Suppressor macrophage (primary cell): ENCODE measurements at places on chromosomes 6 and 20.
A peak's percentile ranks its signal among the peaks of the same experiment; 100 is the strongest.

DNA sequence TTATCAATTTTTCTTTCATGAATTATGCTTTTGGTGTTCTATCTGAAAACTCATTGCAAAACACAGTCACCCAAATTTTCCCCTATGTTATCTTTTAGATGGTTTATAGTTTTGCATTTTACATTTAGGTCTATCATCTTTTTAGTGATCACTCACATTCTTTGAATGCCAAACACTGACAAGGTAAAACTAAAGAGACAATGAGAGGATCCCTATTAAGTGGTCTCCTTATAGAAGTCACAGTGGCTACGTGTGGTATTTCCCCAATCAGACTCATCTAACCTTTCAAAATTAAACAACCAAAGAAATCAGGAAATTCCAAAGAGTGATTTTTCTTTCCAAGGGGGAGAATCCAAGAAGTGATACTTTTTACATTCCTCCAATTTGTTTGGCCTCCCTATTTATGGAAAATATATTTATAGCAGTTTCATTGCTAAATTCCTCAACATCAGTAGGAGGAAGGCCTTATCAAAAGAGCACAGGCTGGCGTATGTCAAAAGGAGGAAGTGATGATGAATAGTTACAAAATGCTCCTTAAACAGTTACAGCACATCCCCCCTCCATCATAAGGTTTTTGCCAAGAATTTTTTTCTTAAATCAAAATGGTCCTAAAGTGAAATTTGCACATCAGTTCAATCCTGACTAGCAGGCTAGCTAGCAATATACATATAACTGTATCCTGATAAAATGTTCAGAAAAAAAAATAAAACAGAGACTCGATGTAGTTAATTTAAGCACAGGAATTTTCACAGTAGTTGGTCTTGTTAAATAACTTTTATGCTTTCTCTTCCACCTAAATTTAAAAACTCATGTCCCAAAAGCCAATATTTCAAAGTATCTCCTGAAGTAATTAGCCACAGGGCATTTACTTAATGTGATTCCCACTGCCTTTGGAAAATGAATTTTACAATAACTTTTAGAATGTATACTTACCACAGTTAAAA, 76.2 kb upstream of the IPCEF1 start:
- DNase-seq, result peak; percentile 83

DNA sequence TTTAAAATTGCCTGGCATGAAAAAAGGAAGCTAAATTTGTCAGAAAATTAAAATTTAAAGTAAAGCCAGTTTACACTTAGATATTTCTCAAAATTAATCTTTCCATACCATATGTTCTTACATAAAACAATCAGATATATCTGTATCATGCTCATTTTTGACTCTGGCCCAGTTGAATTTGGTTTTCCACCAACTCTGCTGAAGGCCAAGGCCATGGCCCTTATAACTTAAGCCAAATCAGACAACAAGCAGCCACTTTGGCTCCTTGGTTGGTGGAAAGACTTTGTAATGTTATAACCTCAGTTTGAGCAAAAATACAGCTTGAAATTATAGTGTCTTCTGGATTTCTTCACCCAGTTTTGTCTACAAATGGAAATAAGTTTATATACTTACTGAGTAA, 97.3 kb downstream of the CENPW start:
- no peak for DNase-seq

- no peak for DNase-seq
Measured at GRCh38 chr6:123503619-123504018, 133.1 kb downstream of the TRDN start.

- DNase-seq, result no peak
Measured at GRCh38 chr6:169980826-169981450, 229.5 kb downstream of the ERMARD start.

GRCh38 chr6:77688649-77689048, 35.8 kb downstream of the MEI4 start:
- no peak for DNase-seq

DNA sequence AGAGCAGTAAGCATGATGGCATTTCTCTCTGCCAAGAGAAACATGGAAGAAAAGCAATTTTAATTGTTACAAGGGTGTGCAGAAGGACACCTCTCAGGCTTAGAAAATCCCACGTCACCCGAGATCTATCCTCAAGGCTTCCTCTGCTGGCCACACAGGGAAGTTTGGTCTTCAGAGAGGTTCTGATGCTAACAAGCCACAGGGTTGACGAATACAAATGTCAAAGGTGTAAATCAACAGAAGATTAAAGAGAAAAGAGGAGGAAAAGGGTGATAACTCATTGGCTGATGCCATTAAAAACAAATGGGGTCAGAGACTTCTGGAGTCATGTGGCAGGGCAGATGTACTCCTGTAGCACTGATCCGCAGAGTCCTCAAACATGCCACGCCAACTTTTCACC, 33.6 kb upstream of the SPDEF start:
- DNase-seq, result no peak

DNA sequence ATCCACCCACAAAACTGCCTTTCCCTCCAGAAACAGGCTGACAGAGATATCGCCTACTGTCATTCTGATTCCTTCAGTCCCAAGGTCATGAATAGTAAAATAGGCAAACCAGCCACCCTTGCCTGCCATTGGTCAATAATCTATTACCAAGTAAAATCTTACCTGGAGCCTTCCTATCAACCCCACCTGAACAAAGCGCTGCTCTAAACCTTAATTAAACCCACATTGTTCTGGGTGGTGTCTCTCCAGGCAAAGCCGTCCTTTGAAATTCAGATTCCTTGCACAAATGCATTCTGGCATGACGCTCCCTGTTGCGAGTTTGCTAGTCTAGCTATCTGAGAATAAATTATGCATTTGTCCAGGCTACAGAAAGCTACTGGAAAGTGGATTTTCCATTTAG, 291.6 kb upstream of the ECI2 start:
- no peak for DNase-seq

- DNase-seq, result peak; percentile 28
Measured at GRCh38 chr6:31901415-31901952, 402 bp downstream of the ZBTB12 start.

DNA sequence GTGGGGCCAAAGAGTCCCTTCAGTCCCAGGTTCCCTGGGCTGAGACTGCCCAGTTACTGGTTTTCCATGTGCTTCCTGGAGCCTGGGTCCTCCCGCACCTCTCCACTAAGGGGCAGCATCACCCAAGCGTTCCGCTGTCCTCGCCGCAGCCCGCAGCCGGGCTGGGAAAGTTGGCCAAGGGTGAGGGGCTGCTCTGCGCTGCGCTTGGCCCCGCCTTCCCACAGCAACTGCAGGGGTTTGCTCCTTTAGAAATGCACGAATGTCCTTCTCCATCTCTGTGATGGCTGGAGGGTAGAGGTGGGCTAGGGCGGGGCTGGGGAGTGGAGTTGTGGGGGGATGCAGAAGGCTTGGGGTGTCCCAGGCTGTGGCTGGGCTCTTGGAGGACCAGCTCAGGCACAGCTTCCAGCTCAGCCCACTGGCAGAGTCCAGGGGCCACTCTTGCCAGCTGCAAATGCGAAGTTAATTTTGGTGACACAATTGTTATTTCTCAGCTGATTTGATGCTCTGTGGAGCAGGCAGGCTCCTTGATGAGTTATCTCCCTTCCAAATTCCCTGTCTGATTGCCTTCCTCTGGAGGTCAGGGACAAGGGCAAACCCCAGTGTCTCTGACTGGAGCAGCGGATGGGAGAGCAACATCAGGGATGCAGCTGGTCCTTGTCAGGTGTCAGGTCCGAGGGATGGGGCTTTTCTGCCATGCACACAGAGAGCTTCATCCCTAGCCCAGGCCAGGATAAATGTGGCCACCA, 63.2 kb downstream of the NOL4L start:
- peak; percentile 85 for DNase-seq

- no peak for DNase-seq
Measured at GRCh38 chr6:18102783-18103509, 19.5 kb downstream of the NHLRC1 start.

DNA sequence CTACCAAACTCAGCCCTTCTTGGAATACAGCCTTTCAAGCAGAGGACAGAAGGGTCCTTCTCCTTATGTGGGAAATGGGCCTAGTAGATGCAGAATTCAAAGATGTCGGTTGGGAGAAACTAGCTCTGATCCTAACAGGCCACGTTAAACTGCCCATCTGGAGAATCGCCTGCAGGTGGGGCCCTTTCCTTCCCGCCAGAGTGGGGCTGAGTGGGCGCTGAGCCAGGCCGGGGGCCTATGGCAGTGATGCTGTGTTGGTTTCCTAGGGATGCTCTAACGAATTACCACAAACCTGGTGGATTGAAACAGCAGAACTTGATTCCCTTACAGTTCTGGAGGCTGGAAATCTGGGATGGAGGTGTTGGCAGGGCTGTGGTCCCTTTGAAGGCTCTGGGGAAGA, 9.1 kb downstream of the MAPK13 start:
- no peak for DNase-seq

DNA sequence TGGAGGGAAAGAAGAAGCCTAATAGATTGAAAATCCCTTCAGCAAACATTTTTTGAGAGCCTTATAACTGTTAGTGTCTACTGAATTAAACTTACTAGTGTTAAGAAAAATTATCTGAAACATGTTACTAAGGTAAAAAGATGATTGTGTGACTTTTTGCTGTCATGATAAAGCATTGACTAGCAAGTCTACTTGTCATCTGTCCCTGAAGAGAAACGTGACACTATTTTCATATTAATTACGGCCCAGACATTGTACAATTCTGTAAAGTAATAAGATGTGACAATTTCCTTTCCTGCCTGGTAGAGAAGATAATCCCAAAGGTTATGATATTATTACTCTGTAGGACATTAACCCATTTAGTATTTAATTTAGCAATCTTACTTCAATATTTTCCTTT, 8.8 kb upstream of the EDEM2 start:
- DNase-seq, result no peak

DNA sequence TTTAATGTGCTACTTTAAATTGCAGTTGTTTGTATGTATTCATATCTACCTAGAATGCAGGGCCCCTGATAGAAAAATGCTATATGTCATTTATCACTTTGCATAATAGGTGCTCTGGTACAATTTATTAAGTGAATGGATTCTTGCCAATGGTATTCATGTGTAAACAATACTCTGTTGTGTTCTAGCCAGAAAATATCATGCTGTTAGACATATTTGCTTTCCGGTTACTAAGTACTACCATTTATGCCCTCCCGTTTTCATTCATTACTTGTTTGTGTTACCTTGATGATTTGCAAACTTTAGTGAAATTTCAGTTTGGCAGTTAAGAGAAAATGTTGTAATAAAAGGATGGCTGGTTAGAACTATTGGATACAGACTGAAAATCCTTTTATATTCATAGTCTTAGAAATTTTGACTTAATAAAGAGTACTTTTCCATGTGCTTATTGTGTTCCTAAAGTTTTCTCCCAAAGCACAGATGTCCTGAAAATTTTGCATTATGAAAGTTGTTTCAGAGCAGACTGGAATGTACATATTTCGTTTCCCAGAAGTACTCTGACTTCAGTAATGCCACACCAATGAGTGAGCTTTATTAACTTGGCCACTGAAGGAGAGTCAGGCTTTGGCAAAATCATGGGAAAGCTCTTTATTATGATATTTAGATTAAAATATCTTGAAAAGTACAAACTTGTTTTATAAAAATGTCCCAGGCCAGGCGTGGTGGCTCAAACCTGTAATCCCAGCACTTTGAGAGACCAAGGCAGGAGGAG, 31.5 kb downstream of the RPF2 start:
- no peak for DNase-seq

- no peak for DNase-seq
Measured at GRCh38 chr20:37511610-37512275, 9.3 kb upstream of the NNAT start.

- no peak for DNase-seq
Measured at GRCh38 chr6:160000280-160000704, 31.4 kb downstream of the IGF2R start.

GRCh38 chr6:122887941-122888340, 98.9 kb downstream of the SMPDL3A start:
- DNase-seq, result no peak

DNA sequence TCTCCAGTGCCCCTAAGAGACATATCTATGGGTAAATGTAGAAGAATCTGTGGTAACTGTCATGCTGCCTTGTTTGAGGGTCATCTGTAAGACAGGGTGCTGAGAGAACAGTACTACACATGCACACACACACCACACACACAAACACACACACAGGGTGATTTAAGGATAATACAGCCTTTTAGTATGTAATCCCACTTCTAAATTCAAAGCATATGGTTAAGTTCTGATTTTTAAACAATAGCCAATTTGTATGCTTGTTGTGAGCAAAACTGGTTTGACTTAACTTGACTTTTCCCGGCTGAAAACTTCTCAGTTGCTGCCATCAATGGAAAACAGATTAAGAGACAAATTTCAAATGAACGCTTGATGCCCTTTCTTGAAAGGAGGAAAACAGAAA, 241.8 kb downstream of the ADGRG6 start:
- no peak for DNase-seq

DNA sequence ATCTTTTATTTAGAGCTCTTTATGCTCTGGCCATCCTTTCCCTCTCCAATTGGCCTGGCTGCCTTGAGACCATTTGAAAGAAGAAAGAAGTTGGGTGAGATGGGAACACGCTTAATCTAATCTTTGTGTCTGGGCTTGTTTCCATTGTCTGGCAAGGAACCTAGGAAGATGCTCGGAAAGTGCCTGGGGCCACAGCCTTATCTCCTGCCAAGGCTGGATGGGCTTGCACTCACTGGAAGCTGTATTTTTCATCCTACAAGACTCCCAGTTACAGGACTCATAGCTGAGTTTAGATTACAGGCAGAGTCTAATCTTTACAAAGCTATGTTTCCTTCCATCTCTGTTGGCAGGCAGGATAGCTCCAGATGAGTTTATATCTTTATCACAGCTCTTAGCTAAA, 33.1 kb upstream of the CDYL start:
- DNase-seq, result no peak

GRCh38 chr6:17714879-17715851, 8.4 kb upstream of the NUP153 start:
- DNase-seq, result peak; percentile 80
